ENCODE measurements at places on chromosomes 12 and 14.
A peak's percentile ranks its signal among the peaks of the same experiment; 100 is the strongest.

DNA sequence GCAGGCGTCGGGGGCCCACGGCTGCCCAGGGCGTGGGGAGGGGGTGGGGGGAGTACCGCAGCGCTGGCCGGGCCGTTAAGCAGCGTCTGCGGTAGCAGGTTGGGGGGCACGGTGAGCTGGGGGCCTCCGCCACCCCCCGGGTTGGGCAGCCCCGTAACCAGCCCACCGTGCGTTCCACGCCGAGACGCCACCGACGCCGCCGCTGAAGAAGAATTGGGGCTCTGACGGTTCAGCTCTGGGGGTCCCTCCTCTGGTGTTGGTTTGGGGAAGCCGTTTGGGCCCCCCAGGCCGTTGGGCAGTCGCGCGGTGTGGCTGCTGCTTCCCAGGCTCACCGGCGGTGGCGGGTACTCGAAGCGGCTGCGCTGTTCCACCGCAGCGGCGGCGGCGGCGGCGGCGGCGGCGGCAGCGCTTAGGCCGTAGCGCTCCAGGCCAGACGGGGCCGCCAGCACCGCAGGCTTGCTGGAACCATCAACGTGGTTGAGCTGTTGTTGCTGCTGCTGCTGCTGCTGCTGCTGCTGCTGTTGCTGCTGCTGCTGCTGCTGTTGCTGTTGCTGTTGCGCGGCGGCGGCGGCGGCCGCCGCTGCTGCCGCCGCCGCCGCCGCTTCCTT is 1.5 kb downstream of the IRF2BPL start:
- DNase-seq, result peak; percentile 61

DNA sequence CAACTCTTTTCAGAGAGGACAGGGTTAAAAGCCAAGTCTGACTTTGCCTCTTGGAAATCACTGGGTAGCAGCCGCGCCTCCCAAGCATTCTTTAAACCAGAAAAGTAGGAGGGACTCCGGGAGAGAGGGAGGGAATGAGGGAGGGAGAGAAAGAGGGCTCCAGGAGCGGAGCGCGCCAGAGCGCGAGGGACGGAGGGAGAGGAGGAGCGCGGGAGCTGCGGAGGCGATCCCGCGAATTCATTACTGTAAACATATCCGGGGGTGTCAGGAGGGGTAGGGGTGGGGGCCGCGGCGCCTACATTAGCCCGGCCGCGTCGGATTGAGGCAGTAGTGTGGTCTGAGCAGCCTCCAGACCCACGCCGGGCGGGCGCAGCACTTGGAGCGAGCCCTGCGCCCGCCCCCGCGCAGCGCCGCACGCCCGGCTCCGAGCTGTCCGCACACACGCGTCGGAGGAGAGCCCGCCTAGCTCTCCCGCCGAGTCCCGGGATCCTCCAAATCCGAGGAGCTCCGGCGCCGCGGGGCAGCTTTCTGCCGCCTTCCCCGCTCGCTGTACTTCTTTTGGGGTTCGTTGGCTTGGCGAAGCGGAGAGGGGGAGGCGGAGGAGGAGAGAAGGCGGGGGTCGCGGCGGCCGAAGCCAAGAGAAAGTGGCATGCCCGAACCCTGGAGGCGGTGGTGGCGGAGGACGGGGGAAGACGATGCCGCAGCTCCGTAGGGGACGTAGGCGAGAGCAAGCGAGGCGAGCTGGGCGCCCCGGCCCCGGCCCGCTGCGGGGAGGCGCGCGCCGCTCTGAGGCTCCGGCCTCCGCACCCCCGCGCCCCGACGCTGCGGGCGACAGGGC is 3.3 kb downstream of the FLRT2 start:
- no peak for DNase-seq

GRCh38 chr14:40911141-40911540 is 695.5 kb upstream of the LRFN5 start:
- DNase-seq, result no peak

DNA sequence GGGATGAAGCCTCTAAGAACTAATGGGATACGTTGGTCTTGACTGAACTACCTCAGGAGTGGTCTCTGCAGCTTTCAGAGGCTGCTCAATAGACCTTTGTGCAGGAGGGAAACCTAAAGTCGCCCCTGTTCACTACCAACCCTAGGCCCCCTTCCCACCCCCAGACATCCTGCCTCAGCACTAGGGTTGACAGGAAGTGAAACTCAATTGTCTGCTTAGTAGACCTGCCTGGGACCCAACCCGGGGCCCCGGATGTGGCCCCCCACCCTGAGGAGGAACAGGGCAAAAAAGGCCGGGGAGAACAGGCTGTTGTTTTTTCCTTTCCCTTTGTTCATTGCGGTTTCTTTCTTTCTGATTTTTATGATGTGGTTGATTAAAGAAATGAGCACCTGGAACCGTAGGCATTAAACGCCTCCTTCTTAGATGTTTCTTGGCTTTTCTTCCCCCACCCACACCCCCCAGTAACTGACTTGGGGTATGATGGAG is 1.6 kb upstream of the DGKA start:
- DNase-seq, result no peak

GRCh38 chr12:120798696-120799095 is 73.1 kb downstream of the ACADS start:
- peak; percentile 12 for DNase-seq

GRCh38 chr14:100729982-100730381 is 3.3 kb downstream of the DLK1 start:
- no peak for DNase-seq

DNA sequence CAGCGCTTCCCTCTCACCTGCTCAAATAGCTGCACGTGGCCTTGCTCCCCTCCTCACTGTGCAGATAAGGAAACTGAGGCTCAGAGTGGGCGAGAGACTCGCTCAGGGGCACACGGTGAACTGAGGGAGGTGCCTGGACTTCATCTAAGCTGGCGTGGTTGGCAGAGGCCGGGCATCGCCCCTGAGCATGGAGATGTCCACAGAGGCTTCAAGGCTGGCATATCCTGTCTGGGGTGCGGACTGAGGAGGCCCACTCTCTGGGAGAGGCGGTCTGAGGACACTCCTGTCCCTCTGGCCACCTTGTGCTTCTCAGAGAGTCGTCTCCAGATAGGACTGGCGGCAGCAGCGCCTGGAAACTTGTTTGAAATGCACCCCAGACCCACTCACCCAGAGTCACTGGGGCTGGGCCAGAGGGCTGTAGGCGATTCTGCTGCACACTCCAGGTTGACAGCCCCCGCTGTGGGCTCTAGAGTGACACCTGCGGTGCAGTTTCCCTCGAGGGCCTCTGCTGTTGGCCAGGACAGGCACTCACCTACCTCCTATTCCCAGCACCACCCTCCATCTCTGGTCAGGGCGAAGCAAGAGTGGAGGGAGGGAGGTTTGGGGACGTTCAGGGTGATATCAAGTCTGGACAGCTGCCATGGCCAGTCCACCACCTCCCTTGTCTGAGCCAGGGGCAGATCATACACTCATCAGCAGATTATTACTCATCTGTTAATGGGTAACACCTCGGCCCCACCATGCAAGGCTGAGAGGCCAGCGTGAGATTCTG is 11.2 kb upstream of the LBHD2 start:
- no peak for DNase-seq

GRCh38 chr14:32186248-32186647 is 15.6 kb upstream of the RNU6-7 start:
- no peak for DNase-seq

DNA sequence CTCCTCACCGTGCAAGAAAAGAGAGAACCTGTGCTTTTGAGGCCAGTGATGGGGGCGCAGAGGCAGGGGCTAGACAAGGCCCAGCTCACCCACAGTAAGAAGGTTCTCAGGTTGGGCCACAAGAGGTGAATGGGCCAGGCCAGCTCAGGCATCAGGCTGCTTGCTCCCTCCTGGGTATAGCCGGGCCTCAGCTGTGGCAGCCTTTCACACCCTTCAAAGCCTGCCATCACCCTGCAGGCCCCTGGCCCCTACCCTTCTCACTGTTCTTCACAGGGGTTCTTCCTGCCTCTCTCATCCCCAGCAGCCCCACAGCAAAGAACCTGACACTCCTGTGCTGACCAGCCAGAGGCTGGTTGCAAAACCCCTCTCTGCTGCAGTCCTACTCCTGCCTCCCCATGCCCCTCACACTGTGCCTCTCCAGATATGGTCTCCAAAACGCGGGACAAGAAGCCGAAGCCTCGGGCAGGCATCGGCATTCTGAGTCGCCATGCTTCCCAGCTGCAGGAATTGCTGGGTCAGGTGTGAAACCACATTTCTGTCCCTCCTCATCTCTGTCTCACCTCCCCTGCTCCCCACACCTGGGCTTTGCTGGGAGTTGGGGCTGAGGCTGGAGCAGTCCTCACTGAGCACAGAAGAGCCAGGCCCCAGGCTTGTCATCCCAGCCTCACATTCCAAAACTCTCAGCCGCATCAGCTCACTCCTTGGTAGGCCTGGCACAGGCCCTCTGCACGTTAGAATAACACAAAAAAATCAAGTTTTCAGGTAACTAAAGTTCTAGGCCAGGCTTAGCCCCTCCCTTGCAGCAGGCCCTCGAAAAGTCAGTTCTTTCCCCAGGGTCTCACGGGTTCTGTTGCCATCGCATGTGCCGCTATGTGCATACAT is 6.9 kb upstream of the FAIM2 start:
- no peak for DNase-seq

- DNase-seq, result no peak
Observed at GRCh38 chr14:89486961-89487360, 69.9 kb upstream of the FOXN3 start.
